ENCODE measurements at places on chromosomes 4 and X.

DNA sequence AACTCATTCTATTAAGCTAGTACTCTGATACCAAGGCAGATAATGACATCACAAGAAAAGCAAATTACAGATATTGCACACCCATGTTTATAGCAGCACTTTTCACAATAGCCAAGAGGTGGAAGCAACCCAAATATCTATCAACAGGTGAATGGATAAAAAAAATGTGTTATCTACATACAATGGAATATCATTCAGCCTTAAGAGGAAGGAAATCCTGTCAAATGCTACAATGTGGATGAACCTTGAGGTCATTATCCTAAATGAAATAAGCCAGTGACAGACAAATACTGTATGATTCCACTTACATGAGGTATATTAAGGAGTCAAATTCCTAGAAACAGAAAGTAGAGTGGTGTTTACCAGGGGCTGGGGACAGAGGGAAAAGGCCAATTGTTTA is 14.3 kb downstream of the FABP2 start:
- DNase-seq: no peak

DNA sequence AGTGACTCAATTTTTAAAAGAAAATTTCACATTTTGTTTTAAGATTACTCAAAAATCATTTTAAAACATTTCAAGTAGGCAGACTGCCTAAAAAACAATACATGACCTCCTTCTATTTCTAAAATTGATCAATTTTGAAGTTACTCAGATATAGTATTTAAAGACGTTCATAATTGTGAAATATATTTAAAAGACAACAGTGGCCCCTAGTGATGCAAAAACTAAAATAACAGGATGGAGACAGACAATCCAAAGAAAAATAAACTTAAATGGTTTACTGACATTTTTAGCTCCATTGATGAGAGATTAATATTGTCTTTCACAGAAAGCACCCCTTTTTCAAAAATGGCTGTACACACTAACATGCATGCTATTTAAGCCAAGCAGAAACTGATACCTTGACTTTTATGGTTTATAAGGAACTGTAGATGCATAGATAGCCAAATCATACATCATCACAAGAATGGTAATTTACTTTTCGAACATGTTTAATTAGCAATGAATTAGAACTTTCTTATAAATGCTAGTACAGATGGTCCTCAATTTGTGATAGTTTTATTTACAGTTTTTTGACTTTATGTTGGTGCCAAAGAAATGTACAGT is 69.8 kb upstream of the FAT4 start:
- DNase-seq: no peak

GRCh38 chrX:101388604-101389003 is 2.2 kb upstream of the RPL36A start:
- DNase-seq: no peak

GRCh38 chrX:43813898-43814297 is 68.4 kb downstream of the MAOB start:
- DNase-seq: no peak

GRCh38 chr4:25238052-25238451 is 4.2 kb downstream of the PI4K2B start:
- no peak for DNase-seq

GRCh38 chr4:7885216-7886006 is 54.2 kb downstream of the AFAP1 start:
- no peak for DNase-seq

DNA sequence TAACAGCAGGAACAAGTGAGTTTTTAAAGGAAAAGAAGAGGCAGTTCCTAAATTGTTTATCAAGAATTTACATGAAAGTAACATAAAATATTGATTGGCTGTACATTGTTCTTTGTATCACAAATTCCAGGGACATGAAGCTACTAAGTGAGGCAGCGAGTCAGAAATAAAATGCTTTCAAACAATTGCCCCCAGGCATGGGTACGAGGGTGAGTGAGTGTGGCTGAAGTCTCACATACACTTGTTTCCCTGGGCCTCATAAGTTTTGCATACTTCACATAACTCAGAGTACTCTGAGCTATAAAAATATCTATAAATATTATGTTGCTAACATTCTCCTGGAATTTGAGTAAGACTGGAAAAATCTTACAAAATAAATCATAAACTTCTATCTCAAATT is 511.6 kb upstream of the PRKX start:
- no peak for DNase-seq

DNA sequence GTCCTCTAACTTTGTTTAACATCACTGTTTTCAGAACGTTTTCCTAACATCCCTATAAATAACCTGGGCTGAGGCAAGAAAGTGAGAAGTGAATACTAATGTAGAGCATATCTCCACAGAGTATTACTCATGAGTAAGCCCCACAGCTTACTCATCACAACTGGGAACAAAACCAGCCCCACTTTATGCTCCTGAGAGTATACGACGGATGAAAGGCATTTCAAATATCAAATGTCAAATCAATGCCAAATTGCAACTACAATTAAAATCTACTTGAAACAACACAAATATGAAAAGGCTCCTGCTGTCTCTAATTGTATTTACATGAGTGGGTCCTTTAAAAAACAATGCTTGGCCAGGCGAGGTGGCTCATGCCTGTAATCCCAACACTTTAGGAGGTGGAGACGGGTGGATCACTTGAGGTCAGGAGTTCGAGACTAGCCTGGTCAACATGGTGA is 41.2 kb downstream of the SH3RF1 start:
- no peak for DNase-seq

- DNase-seq: no peak
Observed at GRCh38 chr4:182554736-182555135, 311.5 kb downstream of the TENM3 start.

- DNase-seq: no peak
Observed at GRCh38 chrX:39439906-39440798, 638.9 kb downstream of the MID1IP1 start.

DNA sequence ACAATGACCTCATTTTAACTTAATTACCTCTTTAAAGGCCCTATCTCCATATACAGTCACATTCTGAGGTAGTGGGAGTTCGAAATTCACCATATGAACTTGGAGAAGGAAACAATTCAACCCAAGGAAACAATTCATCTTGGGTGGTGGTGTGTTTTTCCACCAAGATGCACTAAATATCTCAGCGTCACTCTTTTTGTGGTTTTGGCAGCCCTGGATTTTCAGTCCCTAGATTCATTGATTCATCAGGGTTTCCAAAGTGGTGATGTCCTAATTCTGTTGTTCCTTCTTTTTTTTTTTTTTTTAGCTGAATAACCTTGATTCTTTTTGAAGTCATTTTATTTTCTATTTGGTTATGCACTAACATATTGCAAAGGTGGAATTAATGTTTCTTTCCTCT is 162.6 kb upstream of the RAPGEF2 start:
- DNase-seq: no peak

GRCh38 chr4:38782452-38783108 is at the start of gene TLR10:
TSS of gene TLR10 (minus strand) at chr4:38782990. CDS start at chr4:38775590, 7,400 bp downstream.
- no peak for DNase-seq

GRCh38 chr4:2500547-2500946 is 31.6 kb downstream of the RNF4 start:
- no peak for DNase-seq

DNA sequence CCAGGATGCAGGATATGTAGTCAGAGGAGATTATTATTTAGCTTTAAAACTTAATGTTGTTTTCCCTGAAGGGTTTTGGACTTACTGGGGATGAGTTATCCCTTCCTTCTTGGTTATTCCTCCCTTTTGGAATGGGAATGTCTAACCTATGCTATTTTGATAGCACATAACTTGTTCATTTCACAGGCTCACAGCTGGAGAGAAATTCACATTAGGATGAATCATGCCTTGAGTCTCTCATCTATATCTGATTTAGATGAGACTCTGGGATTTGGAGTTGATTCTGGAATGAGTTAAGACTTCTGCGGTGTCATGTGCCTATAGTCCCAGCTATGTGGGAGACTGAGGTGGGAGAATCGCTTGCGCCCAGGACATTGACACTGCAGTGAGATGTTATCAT is 81.1 kb downstream of the ATP11C start:
- no peak for DNase-seq

GRCh38 chrX:148310426-148311165 is 189.8 kb upstream of the AFF2 start:
- no peak for DNase-seq

GRCh38 chr4:118798658-118799057 is 37.3 kb downstream of the SEC24D start:
- DNase-seq: no peak

DNA sequence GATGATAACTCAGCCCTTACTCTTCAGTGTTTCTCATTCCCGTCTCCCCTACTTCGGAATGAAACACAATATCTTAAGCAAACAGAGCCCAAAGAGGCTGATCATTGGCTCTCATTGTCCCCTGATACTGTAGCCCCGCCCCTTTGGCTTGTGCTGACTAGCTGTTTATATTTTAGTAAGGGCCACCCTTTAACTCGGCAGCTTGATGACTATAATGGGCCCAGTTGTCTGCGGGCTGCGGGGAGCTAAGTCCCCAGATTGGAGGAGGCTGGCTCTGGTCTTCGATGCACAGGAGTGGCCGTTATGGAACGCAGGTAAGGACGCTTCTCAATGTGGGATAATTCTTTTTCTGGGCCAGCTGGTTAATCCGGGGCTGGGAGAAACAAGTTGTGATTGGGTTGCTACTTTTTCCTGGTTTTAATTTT is at the start of gene TRIM2:
TRIM2 (plus strand) TSS at position 197 of the 425 bp plus-strand sequence; CDS start at position 285, 88 bp downstream.
- DNase-seq: no peak

DNA sequence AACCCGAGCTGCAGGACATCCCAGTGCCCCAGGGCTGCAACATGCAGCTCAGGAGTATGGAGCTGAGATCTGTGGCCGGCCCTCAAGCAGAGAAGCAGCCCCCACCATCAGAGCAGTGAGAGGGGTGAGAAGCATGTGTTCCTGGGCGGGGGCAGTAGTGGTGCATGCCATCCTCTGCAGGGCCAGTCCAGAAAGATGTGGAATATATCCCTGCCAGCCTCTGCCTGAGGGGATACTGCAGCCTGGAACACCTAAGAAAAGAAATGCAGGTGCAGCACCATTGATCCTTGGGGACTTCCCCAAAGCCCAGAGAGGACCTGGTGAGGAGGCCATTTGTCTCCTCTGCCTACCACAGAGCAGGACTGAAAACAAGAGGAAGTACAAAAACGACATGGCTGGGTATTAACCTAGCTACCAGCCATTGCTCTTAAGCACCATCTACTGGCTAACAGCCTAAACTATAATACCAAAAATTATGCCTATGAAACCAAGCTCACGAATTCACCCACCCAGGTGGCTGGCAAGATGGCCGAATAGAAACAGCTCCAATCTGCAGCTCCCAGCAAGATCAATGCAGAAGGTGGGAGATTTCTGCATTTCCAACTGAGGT is 158.8 kb downstream of the ADGRA3 start:
- no peak for DNase-seq

GRCh38 chr4:78437608-78438088 is 113.9 kb upstream of the ANXA3 start:
- no peak for DNase-seq

GRCh38 chr4:5199912-5200311 is 148.6 kb downstream of the STK32B start:
- DNase-seq: no peak

DNA sequence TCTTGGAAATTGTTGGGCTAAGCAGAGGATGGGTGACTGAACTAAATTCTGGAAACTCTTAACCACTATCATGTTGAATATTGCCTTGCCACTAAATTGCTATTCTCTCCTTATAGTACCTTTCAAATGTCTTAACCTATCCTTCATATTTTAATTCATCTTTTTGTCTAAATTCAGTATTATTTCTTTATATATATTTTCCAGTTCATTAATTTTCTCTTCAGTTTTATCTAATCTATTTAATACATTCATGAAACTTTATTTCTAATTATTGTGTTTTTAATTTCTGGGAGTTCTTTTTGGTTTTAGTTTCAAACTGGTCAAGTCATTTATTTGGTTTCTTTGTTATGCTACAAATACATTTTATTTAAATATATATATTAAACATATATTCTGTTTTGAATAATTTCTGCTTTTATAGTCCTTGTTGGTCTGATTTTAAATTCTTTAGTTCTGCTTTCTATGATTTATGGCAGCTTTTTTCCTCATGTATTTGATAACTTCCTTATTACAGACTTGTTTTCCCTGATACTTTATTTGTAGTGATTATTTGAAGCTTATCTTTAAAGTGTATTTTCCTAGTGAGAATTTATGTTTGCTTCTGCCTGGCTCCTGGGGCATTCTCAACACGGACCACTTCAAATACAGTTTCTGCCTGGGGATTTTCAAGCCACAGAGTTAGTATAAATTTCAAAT is 8.5 kb upstream of the GUCY1A1 start:
- no peak for DNase-seq

DNA sequence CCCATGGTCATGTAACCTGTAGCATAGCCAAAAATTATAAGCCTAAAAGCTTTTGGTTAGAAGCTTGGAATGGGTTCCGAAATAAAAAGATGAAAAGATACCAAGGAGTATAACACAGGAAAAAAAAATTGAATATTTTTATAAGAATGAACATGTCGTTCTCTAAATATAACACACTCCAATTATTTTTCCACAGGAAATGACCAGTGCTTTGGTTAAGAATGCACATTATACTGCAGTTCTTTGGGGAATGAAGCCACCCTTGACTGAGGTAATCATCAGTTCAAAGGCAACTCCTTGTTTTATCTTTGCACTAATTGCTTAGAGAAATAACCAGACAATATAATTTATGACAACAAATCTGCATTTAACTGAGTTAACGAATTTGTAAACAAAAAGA is 6.6 kb upstream of the GASK1B start:
- DNase-seq: no peak

GRCh38 chr4:172989984-172990820 is 178.4 kb upstream of the GALNT7 start:
- DNase-seq: no peak

GRCh38 chr4:176380352-176381157 is 60.8 kb downstream of the SPCS3 start:
- DNase-seq: no peak

DNA sequence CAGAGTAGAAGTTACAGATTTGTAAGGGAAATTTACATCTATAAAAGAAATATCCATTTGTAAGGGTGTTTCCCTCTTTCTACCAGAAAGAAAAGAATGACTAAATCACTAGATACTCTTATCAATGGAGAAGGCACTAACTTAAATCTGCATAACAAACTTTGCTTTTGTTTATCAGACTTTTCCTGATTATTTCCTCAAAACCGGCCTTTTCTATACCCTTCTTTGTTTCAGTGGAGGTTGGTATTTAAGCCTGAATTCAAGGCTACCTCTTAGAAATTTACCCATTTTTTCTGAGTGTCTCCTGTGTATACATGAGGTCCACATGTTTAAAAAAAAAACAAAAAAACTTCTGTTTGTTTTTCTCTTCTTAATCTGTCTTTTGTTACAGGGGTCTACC is 80.4 kb upstream of the GRPR start:
- no peak for DNase-seq

- DNase-seq: no peak
Observed at GRCh38 chrX:43552156-43552555, 103.9 kb upstream of the MAOA start.

DNA sequence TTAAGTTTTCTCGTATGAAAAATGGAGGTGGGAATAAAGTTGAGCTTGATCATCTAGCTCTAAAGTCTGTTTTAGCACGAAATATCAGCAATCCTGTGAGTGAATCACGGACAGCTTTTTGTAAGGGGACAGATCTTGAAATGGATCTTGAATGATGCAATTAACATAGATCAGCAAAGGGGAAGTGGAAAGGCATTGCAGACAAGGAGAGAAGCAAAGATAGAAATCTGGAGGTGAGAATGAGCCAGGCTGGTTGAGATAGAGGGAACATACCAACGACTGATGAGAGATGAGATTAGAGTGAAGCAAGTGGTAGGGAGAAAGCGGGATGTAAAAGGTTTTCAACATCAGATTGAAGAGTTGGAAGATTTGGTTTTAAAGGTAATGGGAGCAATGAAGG is 4.6 kb upstream of the DGKK start:
- DNase-seq: no peak

GRCh38 chr4:15198070-15198727 is 195.9 kb downstream of the CPEB2 start:
- no peak for DNase-seq
